ENCODE measurements at places on chromosomes 1 and 21.

GRCh38 chr1:23122023-23122748 lies 46.5 kb downstream of the LUZP1 start:
- DNase-seq: no peak

DNA sequence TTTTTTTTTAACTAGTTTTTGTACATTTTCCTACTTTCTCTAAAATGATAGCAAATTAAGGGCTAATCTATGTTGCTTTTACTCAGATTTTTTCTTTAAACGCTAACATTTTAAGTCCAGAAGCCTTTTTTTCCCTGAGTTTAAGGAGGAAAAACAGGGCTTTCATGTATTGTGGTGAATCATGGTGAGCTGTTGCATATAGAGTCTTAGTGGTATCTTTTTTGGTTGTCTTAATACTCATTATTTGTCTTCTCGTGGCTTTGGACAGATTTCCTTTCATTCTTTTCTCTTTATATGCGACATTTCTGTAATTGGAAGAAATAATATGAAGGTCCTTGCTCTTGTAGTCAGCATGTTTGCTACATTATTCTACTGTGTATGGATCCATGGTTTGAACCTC lies 1015.6 kb downstream of the PLA2G4A start:
- no peak for DNase-seq

- no peak for DNase-seq
Measured at GRCh38 chr1:205062319-205062718, 19.3 kb downstream of the CNTN2 start.

- DNase-seq: no peak
Measured at GRCh38 chr1:7278827-7279765, 492.0 kb upstream of the VAMP3 start.

DNA sequence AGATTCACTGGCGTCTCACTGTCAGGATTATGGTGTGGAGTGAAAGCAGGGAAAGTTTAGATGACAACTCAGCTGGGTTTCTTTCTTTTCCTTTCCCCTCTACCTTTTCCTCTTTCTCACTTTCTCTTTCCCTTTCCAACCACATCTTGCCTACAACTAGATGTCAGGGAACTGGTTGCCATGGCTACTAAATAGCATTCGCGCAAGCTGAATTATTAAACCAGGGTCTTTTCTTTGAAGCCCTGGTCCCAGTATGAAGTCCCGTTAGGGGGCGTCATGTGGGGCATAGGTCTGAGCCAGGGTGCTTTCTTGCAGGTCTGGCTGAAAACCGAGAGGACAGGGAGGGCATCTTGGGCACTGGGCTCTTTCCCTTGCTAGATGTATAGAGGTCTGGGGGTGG lies 168.4 kb upstream of the CACNA1E start:
- no peak for DNase-seq

GRCh38 chr1:202266061-202266765 lies 72.6 kb downstream of the LGR6 start:
- DNase-seq: no peak

DNA sequence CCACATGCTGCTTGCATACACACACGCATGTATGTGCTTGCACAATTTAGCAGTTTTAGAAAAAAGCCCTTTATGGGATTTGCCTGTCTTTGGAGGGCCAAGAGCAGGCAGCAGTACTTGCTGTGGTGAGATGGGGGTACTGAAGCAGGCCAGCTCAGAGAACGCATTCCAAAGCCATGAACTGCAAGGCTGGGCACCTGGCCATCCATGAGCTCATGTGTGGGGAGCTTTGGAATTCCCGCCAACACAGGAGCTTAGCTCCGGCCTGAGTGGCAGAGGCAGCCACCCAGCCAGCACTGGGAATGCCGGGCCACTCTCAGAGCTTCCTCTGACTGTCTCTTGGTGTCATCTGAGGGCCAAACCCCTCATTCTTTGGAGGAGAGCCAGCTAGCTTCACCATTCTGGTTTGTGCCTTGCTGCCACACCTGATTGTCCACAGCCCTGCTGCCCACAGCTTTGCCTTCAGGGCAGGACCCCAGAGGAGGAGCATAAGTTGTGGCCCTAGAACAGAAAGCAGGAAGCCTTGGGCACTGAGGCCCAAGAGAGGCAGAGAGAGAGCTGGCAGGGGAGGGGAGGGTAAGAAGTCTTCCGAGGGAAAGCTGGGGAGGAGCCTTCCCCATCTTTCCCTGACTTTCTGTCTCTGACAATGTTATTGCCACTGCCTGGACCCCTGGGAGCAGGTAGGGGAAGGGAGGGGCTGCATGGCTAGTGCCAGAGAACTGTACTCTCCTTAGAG lies 92.1 kb upstream of the POU3F1 start:
- no peak for DNase-seq

GRCh38 chr1:52674497-52675384 lies 23.4 kb downstream of the COA7 start:
- DNase-seq: peak; percentile 41

DNA sequence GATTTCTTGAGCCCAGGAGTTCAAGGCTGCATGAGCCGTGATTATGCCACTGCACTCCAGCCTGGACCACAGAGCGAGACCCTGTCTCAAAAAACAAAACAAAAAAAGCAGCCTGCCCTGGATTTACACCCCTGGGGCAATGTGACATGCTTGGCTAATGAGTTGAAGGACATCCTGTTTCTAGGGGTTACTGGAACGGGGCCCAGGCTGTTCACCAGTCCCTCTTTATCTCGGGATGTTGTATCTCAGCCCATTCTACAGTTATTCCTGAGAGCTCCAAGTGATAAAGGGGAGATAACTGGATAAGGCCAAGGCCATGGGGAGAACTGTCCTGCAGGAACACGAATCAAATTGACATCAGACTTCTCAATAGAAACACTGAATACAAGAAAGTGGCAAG lies 21.7 kb upstream of the S100A2 start:
- no peak for DNase-seq

- no peak for DNase-seq
Measured at GRCh38 chr1:4752059-4752458, 97.7 kb downstream of the AJAP1 start.

DNA sequence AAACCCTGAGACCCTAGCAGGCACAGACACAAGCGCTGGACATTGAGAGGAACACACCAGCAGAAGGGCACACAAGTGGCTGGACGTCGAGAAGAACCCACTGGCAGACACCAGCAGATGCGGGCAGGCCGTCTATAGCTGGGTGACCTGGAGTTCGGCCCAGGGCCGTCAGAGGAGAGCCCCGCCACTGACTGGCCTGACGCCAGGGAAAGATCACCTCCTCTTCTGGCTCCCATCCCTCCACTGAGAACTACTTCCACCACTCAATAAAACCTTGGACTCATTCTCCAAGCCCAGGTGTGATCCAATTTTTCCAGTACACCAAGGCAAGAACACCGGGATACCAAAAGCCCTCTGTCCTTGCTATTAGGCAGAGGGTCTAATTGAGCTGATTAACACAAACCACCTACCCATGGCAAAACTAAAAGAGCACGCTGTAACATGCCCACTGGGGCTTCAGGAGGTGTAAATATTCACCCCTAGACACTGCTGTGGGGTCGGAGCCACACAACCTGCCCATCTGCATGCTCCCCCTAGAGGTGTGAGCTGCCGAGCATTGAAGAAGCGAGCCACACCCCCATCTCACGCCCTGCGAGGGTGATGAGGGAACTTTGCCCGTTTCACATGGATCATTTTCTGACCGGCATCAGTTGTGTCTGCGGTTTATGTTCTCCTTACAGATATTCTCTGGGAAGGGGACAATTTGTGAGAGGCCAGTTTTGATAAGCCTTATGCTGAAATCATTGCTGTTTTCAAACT lies 104.8 kb downstream of the HLX start:
- no peak for DNase-seq

DNA sequence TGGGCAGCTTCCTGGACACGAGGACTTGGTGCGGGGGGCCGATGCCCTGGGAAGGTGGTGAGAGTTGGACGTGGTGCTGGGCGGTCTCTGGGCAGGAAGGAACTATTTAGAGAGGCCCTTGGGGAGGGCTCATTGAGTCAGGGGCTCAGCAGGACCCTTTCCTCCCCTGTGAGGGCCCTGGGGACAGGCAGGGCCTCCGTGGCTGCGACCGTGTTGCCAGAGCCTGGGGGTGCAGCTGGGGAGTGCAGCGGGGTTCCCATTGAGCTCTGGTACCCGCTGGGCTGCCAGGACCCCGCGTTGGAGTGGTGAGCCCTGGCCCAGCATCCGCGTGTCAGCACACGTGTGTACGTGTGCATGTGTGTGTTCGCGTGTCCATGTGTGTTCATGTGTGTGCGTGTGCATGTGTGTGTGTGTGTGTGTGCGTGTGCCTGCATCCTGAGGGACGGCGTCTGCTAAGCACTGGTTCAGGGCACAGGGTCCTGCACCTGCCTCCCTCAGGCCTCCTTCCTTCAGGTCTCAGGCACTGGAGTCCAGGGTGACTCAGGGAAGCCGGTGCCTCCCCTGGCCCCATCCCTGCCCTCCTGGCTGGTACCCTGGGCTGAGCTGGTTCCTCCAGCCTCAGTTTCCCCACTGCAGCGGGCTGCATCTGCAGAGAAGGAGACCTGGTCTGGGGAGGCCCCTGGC lies 10.7 kb downstream of the RNF223 start:
- no peak for DNase-seq

- DNase-seq: no peak
Measured at GRCh38 chr1:40030528-40031135, 9.9 kb upstream of the CAP1 start.

DNA sequence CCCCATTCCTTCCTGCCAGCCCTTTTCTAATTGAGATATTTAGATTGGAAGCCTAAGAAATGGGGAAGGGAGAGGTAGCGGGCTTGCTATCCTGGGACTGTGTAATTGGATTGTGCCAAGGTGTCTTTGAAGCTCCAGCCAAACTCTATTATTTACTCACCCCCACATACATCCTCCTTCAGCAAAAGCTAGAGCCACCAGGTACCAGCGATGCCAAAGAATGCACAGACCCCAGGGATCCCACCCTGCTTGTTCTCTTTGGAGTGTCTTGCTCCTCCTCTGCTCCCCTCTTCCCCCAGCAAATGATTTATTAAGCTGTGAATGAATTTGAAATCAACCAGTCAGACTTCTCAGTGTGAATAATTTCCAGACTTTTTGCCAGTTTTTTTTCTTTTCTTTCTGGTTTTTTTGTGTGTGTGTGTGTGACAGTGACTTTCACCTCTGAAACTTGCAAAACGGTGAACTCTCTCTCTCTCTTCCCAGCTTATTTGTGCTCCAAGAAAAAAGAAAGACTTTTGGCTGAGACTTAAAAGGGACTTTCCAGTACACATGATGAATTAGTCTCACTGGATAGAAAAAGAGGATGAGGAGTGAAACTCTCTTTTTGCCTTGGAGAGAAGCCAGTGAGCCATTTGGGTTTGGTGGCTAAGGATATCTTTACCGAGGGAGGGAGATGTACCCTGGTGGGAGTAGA lies 1.8 kb downstream of the VASH2 start:
- no peak for DNase-seq

DNA sequence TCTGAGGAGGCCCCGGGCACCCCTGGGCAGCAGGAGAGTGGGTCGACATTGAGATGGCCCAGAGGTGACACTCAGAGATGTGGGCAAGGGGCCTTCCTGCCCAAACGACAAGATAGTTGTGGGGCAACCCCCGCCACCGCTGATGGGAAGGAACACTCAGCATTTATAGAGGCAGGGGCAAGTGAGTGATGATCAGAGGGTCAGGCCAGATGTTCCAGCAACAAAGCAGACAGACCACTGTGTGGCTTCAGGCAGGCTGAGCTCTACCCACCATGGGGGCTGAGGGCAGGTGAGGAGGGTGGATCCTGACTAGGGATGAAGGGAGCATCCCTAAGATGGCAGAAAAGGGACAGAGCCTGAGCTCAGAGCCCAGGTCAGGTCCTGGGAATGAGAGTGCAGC lies 362.7 kb downstream of the PTPRU start:
- no peak for DNase-seq

DNA sequence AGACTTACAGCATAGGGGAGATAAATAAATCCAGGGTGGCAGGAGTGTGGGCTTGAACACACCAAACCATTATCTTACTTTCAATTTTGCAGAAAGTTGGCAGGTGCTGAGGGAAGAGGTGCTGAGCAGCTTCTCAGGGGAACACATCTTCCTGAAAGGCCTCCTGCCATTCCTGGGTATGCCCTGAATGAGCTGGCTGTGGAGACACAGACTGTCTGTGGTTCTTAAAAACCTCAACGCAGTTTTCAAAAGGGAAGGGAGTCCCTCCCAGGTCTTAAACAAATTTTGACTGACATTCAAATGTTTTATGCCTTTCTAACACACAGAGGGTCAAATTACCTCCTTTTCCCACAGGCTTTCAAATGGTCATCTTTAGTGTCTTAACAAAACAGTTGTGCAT lies 166.9 kb downstream of the TNFSF18 start:
- no peak for DNase-seq

DNA sequence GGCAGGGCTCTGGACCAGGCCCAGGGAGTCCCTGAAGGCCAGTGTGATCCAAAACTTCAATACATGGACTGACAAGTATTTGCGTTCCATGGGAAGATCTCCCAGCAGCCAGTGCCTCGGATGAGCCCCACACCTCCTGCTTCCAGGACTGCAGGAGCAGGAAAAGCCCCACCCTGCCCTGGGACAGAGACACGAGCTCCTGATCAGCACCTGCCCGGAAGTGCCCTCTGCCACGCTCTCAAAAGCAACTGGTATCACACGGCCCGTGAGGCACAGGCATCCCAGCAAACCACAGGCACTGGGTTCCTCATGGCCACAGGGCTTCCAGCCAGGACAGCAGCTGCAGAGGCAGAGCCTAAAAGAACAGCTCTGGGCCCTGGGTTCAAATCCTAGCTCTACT lies 48.6 kb downstream of the ACOT7 start:
- DNase-seq: no peak

DNA sequence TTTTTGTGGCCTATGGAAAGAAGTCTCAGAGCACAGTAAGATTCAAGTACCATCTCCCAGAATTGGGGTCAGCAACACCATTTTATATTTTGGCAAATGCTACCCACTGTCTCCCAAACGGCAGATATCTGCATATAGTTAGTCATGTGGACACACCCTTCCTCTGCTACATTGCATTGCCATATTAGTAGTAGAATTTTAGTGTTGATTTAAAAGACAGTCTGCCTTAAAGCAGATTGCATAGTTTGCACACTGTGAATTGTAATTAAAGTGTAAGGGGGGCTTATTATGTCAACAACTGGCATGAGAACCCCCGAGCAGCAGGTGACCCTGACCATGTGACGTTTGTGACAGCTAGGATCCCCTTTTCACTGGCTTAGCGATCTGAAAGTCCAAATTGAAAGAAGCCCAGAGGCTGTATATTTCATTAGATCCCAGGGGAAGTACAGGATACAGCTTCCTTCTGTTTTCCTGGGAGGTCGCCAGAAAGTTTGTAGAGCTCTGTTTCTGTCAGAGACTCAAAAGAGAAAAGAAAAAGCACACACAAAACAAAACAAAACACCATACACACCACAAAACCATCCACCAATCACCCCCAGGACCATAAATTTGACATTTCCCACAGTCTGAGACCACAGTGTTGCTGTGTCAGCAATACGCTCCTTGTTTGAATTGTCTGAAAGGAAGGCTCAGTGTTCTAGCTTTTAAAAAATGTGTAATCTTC lies 172.4 kb downstream of the NFIA start:
- DNase-seq: no peak
